ENCODE measurements at places on chromosomes 2 and 18.

GRCh38 chr18:8609659-8610458 is 622 bp downstream of the RAB12 start:
- no peak for DNase-seq

- no peak for DNase-seq
Observed at GRCh38 chr2:203775684-203776083, 69.2 kb downstream of the CD28 start.

DNA sequence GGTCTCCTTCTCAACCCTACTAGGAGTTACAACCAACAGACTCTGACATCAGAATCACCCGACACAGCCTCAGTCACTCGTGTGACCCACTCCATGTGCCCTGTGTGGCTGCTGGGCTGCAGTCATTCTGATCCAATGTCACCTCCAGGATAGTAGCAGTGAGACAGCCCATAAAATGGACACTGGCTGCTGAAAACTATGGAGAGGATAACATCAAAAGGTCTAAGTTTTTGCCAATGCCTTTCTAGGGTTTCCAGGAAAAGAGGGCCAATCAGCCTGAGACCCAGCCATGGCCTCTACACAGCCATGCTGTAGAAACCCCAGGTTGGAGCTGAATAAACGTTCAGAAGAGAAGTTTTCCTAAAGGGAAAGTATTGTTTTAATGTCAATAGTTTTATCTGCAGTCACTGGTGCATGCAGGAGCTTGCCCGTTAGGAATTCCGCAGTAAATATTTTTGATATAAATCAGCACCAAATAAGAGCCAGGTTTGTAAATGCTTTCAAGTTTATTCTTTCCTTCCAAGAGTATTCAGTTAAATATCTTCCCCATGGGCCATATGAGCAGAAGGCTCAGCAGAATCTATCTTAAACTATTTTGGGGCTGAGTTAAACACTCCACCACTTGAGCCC is 92.2 kb upstream of the PID1 start:
- no peak for DNase-seq

DNA sequence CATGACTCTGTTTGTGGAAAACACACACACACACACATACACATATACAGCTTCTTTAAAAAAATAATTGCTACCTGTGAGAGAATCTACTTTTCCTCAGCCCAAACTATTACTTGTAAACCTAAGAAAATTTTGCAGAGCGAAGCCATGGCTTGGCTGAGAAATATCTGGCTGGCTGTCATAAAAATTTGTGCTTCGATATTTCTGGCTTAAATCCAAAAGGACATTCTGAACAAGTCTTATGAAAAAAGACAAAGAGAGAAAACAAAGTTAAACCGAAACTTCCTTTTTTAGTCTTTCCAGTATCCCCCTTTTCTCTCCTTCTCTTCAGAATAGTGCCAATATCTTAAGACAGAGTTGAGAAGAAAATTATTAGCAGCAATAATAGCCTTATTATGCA is 2048.0 kb downstream of the SUCLG1 start:
- no peak for DNase-seq

- no peak for DNase-seq
Observed at GRCh38 chr2:149526689-149527088, 60.9 kb downstream of the MMADHC start.

DNA sequence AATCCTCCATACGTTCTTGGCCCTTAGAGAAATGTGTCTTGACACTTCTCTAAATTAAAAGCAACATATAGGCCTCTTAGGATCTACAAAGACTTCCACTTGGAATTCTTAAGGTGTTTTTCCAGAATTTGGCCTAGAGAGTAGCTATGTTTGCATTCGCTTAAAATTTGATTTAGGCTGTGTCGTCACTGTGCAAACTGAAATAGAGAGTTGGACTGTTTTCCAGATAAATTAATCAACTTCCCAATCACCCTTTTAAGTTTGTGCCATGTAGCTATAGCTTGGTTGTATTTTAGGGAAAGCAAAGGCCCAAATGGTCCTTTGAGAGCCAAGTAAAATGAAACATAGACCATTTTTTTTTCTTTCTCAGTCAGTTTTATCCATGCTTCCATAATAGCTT is 128.6 kb upstream of the RASGRP3 start:
- no peak for DNase-seq

DNA sequence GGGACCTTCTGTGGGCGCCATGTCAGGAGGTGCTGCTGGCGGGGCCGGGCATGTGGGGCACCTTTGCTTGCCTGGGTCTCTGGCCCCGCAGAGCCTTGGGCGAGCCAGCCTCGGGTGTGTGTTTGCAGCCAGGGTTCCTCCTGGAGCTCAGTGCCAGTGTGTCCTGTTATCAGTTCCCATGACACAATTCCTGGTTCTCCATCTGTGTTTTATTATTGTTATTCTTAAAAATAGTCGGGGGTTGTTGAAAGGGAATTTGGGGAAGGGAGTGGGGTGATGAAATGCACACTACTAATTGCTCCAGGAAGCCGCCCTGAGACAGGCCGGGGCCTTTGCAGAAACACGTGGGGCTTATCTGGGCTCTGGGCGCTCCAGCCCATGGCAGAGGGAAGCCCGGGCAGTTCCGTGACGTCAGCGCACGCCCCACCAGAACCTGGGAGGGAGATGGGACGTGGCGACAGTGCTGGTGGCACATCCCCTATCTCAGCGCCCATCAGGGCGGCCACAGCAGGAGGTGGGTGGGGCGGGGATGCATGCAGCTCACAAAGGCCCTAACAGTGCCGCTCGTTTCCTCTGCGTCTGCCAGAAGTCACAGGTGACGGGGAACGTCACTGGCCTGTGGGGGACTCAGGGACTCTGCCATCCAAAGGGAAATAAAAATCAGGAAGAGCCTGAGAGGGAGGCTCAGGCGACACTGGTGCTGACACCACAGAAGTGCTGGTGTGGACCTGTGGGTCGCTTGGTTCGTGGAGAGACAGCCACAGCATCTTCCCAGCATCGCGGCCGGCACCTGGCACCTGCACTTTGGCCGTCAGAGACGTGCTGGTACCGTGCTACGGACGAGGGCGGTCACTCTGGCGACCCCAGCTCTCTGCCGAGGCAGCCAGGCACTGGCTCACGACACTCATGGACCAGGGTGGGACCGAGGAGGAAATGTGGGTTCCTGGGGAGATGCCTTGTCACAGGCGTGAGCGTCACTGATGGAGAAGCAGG is 131.0 kb downstream of the NFATC1 start:
- no peak for DNase-seq

DNA sequence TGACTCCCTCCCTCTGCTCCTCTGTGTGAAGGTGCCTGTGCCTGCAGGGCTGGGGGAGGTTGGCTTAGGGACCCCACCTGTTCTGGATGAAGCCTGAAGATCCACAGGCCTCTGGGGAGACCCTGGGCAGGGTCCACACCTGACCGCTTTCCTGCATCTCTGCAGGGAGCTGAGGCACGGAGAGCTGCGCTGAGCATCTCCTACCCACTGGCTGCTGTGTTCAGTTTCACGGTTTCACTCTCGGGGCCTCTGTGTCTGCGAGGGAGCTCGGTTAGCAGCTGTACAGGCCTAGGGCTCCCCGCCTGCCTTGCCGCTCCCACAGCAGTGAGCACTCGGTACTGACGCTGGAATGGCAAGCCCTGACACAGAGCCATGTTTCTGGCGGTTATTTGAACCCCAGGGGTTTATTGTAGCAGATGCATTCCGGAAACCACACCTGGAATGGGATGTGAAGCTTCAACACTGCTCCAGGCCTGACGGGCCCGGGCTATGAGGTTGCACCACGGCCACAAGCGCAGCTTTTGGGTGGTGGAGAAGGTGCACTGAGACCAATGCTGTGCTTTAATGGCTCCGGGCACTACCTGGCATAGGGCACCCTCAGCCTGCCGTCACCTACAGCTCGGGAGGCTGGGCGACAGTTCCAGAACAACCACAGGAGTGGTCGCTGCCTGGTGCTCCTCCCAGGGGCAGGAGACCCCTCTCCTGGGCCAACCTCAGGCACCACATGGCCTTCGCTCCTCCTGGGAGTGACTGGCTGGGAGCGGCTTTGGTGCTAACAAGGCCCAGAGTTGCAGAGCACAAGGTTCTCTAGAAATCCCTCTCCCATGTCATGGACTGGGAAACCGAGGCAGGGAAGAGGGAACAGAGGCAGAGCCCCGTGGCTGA is 257.9 kb downstream of the NDUFA10 start:
- no peak for DNase-seq

GRCh38 chr2:166090346-166090745 is 37.5 kb downstream of the SCN1A start:
- DNase-seq: no peak

DNA sequence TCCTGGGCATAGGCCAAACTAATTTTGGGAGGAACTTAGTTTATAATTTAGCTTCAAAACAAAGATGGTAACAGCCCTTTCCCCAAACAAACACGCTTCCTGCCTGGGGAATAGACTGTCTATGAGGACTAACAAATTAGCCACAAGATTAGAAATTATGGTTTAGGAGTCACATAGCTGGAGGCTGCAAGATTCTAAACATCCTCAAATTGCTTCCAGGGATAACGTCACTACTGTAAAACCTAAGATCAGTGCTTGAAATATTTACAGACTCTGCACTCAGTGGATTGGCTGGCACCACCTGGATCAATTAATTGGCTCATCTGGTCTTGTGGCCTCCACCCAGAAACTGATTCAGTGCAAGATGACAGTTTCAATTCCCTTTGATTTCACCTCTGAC is 118.0 kb upstream of the TACR1 start:
- no peak for DNase-seq

DNA sequence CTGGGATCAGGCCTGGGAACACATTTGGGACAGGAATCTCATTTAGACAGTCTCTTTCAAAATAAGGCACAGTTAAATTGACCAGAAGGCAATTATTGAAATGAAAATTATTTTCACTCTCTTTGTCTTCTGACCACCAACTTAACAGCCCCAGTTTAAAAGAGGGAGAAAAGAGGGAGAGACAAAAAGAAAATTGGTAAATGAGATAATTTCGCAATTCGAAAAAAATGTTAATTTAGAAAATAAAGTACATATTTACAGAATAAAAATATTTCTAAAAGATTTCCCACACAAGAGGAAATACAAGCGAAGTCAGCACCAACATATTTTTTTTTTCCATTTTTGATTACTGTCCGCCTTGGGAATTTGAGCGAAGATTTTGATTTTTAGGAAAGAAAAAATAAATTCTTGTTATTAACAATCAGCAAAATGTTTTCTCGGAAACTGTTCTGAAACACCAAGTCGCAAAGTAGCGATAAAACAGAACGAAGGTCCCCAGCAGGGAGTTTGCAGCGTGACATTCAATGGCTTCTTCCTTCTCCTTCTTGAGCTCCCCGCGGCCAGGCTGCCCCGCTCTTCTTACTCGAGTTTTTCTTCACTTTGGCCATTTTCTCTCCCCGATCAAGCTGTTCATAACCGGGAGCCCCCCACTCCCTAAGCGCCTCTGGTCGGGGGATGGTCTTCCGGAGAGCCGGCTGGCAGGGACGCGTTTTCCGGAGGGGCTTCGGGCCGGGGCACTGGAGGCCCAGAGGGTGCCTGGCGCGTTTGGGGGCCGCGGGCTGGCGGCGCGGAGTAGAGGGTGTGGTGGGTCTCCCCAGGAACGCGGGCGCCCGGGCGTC is 5.0 kb downstream of the SP9 start:
- no peak for DNase-seq

- DNase-seq: no peak
Observed at GRCh38 chr2:210387074-210387473, 72.1 kb upstream of the MYL1 start.

- DNase-seq: no peak
Observed at GRCh38 chr2:215454519-215455246, 18.8 kb upstream of the FN1 start.

- no peak for DNase-seq
Observed at GRCh38 chr2:241289053-241289452, 26.4 kb downstream of the HDLBP start.

DNA sequence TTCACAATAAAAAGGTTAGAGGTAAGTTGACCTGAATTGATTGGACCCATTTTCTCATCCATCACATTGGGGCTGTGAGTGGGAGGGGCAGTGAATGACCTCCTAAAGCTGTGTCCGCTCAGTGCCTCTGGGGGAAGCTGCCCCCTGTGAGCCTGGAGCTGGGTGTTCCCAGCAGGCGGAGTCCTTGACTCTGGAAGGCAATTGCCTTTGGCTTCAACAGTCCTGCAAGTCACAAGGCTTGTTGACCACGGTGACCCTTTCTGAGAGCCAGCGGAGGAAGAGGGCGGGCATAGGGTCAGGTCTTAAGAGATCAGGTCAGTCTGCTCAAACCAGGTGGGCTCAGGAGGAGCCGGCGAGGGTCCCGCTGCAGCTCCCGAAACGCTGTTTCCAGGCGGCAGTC is 1.1 kb upstream of the CIDEA start:
- no peak for DNase-seq

- DNase-seq: no peak
Observed at GRCh38 chr2:70975237-70975636, 3.2 kb upstream of the ANKRD53 start.

DNA sequence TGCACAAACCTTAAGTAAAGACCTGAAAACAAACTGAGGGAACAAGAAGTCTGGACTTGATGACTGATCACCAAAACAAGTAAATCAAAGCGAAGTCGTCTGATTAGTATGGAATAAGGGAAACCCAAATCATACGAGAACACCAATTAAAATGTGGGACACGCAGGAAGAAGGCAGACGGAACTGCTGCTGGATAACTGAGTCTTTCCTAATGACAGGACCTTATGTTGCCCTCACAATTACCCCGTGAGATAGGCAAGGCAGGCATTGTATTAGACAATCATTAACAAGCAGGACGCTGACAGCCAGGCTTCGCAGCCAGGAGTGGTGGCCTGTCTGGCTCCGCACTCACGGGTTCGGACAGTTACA is 614 bp upstream of the COQ10B start:
- no peak for DNase-seq

DNA sequence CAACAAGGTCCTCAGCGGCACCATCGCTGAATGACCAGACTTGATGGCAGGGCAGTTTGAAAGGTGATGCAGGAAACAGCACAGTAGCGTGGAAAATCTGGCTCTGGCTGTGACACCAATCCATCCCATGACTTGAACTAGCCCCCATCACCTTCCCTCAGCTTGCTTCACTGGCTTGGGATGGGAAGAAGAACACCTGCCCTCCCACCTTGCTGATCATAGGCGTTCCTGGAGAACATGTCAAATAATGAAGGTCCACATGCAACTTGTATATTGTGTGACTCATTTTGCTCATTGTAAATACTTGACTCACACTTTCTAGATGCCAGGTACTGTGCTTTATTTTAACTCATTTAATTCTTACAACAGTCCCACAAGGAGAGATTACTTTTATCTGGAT is 292.4 kb upstream of the SPRED2 start:
- no peak for DNase-seq

DNA sequence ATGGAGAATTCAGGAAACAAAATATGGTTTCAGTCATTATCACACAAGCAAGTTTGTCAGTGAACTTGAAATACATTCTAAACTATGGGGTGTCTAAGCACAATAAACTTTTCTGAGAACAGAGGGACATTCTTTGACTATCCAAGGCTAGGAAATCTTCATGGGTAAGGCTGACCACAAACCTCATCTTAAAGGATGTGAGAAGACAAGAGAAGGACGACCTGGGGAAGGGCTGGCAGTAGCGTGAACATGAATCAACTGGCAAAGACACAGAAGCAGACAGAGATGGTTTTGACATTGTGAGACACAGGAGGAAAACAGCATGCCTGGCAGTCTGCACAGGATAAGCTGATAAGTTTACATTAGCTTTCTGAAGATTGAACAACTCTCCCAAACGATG is 752.4 kb upstream of the SLC8A1 start:
- DNase-seq: no peak

- DNase-seq: no peak
Observed at GRCh38 chr2:61006486-61007105, 10.9 kb upstream of the PEX13 start.

Measured in brain pericyte (primary cell).